Spleen (tissue), 13 donors: ENCODE measurements at places on chromosomes 16 and 17. TPM values are rescaled to one million over a fixed set of nuclear protein-coding genes. Genes with fewer than 3 reads are reported as not detected.
A peak's percentile ranks its signal among the peaks of the same experiment; 100 is the strongest.

DNA sequence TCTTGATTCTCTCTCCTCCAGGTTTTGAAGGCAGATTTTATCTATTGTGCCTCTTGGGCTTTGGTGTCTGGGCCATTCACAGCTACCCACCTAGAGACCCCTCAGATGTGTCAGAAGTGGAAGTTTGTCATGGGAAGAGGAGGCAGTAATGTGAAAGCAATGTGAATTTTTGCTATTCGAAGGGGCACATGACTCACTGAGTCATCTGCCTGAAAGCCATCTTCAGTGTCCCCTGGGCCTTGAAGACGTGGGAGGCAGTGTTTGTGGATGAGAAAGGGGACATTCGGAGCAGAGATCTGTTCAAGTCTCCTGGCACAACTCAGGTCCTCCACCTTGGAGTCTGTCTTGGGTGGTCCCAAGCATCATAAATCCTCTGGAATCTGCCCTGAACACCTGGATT is 530.2 kb downstream of the NPIPA7 start:
- DNase-seq, result no peak
- no peaks in the 10 kb centered on the region for H3K27me3 ChIP-seq
- H3K27ac ChIP-seq, result no peak overlapping the region
- no peak overlapping the region for H3K4me3 ChIP-seq

DNA sequence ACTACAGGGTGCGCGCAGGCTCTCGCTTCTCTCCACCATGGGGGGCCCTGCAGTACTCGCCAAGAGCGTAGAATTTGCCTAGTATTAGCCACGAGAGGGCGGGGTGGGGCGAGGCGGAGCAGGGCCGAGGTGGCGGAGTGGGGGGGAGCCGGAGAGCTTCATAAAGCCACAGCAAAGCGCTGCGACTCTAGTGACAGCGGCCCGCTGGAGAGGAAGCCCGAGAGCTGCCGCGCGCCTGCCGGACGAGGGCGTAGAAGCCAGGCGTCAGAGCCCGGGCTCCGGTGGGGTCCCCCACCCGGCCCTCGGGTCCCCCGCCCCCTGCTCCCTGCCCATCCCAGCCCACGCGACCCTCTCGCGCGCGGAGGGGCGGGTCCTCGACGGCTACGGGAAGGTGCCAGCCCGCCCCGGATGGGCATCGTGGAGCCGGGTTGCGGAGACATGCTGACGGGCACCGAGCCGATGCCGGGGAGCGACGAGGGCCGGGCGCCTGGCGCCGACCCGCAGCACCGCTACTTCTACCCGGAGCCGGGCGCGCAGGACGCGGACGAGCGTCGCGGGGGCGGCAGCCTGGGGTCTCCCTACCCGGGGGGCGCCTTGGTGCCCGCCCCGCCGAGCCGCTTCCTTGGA is at the start of gene TBX21:
TSS of gene TBX21 (plus strand) at position 190 of the 627 bp plus-strand sequence. CDS start at position 409, 219 bp downstream.
- peak within 1 kb of the TSS; percentile 69 for H3K4me3 ChIP-seq
- H3K27me3 ChIP-seq, result peaks cover 16% of the 10 kb centered on the region
- DNase-seq, result peak; percentile 97
- peak within 1 kb of the TSS; percentile 84 for H3K27ac ChIP-seq

- no peaks in the 10 kb centered on the region for H3K4me1 ChIP-seq
- no peak for DNase-seq
- H3K27ac ChIP-seq, result no peak overlapping the region
Observed at GRCh38 chr16:22323959-22324786, 27.0 kb downstream of the POLR3E start.

Gene GAST
- not detected for total RNA-seq

DNA sequence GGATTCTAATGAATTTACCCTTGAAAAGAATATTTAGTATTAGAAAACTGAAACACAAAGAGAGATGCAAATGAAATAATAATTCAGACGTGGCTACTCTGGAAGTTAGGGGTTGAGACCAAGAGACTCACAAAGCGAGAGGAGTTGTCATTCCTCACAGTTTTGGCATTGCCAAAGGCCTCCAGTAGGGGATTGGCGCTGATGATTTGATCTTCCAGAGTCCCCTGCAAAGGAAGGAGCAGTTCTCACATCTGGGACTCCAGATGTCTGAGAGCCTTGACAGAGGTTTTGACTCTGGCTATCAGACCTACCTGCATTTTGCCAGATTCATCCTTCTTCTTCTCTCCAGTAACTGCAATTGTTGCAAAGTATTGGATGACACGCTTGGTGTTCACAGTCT is 6.6 kb downstream of the MYH8 start:
- H3K27ac ChIP-seq, result no peak overlapping the region
- no peaks in the 10 kb centered on the region for H3K27me3 ChIP-seq
- no peak for DNase-seq
- no peaks in the 10 kb centered on the region for H3K36me3 ChIP-seq

- H3K27ac ChIP-seq, result no peak overlapping the region
- H3K4me3 ChIP-seq, result no peak overlapping the region
- no peak for DNase-seq
Observed at GRCh38 chr17:5715478-5715877, 131.2 kb upstream of the NLRP1 start.

Gene TBC1D3
- total RNA-seq, result not detected

GRCh38 chr17:49747632-49748031 is 16.3 kb downstream of the FAM117A start:
- H3K27ac ChIP-seq, result peak overlapping the region; percentile 88
- H3K27me3 ChIP-seq, result no peaks in the 10 kb centered on the region
- H3K36me3 ChIP-seq, result no peaks in the 10 kb centered on the region
- H3K4me3 ChIP-seq, result no peak overlapping the region
